Osteocyte (in vitro differentiated cells): ENCODE measurements at places on chromosomes 12 and 14. TPM values are rescaled to one million over a fixed set of nuclear protein-coding genes. Genes with fewer than 3 reads are reported as not detected.
A peak's percentile ranks its signal among the peaks of the same experiment; 100 is the strongest.

DNA sequence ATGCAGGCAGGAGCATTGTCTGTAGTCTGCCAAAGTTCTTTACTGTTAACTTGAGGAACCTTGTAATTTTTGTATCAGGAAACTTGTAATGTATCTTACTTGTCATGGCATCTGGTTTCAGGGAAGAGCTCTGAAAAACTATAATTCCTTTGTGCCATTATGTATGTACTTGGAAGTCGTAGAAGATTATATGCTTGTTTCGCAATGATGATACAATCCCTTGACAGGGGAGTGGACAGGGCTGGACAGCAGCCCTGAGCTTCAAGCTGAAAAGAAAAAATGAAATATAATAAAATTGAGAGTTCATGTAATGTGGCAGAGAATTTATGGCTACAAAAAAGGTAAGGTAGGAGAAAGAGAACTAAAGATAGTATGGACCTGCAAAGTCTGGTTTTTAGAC lies 7.4 kb upstream of the DLGAP5 start:
- DNase-seq = no peak

DNA sequence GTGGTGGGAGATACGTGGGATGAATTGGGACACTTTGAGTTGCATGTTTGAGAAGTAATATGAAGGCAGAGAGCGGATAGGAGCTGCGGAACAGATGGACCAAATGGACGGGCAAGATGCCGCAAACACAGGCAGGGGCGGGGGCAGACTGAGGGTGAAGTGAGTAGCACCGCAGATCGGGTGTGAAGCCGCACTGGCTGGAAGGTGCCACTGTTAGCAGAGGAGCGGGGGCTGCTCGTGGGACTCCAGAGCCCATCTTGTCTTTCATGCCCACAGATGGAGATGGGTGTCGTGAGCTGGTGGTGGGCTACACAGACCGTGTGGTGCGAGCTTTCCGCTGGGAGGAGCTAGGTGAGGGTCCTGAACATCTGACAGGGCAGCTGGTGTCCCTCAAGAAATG lies 7.3 kb downstream of the ITFG2 start:
- no peak for DNase-seq

DNA sequence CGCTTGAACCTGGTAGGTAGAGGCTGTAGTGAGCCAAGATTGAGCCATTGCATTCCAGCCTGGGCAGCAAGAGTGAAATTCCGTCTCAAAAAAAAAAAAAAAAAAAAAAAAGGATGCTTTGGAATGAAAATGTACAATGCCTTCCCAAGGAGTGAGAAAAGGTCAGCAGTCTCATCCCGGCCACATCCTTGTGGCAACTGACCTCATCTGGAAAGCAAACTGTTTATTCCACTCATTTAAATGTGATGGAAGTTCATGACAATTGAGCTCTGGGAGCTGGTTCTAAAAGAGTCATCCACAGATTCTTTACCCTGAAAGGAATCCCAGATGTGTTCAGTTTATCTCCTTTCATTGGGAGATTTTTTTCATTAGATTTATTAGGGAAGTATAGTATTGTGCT lies 19.4 kb upstream of the LIMA1 start:
- peak; percentile 4 for DNase-seq

GRCh38 chr14:68950111-68950510 lies 29.0 kb downstream of the ACTN1 start:
- no peak for DNase-seq

DNA sequence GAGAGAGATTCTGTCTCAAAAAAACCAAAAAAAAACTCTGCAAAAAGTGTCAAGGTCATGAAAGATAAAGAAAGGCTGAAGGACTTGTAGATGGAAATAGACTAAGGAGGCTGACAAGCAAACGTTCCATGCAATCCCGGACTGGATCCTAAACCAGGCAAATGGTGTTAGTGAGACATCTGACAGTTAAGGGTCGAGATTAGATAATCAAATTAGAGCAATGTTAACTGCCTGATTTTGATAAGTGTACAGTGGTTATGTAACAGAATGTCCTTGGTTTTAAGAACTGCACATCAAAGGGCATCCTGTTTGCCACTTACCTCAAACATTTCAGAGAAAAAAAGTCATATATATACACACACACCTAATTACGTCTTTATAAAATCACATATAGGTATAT lies 3.5 kb upstream of the RAN start:
- DNase-seq = no peak

DNA sequence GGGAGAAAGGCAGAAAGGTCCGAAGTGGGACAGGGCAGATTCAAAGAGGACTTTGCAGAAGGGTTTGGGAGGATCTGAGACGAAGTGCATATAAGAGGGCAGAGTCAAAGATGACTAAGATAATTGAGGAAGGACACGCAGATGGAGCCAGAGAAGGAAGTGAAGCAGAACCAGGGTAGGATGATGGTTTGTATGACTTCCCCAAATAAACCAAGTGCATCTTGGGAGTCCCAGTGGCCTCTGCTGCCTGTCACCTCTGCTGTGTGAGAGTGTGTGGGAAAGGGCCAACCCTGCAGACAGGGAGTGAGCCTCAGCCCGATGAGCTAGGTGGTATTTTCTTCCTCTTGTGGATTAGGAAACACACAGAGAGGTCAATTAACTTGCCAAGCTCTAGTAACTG lies 36.8 kb downstream of the FLVCR2 start:
- no peak for DNase-seq

DNA sequence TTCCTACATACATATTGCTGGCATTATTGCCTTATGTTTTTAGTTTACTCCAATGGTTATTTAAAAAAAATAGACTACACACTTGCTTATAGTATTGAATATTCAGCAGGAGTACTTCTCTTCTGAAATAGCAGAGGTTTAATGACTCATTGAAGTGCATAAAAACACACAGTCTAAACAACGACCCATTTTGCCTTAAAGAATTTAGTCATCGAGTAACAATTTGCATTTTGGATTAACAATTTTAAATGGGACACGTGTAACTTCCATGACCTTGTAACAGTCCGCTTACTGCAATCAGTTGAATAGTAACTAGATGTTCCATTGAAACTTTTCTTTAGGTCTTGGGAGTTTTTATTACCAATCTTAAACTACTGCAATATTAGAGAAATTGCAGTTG lies 9.0 kb downstream of the TRHDE start:
- DNase-seq = no peak

DNA sequence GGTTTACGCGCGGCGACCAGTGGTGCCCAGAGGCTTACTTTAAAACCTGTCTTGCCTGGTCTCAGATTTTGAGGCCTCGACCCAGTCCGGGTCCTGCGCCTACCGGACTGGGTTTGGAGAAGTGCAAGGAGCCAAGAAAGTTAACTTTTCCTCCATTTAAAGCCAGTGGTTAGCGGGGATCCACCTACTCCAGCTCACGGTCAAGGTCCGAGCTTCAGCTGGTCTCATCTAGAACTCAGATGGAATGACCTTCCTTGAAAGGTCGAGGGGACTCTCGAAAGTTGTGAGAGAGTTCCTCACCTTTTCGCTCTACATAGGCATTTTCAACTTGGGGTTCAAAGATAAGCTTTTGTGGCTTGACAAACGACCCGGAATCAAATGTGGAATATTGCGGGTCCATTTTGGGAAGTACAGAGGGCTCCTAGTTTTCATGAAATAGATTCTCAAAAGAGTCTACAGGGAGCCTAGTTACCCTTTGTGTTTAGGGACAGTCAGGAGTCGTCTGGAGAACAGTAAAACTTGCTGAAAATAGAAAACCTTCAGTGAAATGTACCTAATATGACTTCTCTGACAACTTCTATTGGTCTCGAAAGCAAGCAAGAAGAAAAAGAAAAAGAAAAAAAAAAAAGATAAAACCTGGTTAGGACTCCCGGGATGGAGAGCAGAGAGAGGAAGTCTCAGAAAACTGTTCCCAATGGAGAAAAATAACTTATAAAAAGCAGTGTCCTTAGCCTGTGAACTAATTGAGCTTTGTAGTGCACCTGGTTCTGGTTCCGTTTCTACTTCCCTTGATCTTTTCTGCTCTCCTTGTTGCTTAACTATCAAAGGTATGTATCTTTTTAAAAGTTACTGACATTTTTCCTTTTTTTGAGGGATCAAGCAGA lies 1.4 kb downstream of the KCNMB4 start:
- no peak for DNase-seq

DNA sequence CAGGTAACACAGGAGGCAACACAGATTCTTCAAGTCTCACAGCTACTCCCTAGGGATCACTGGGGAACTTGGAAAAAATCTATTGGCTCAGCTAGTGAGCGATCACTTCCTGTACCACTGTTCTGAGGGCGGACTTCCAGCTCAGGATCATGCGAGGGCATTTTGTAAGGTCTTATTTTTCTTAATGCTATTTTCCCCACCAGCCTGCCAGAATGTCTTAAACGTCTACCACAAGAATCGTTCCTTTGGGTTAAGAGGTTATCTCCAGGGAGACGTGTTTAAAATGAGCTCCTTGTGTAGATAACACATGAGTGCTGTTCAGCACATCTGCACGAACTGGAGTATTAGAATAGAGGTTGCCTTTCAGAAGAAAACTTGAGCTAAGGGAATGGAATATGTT lies 162.6 kb downstream of the ETNK1 start:
- no peak for DNase-seq

DNA sequence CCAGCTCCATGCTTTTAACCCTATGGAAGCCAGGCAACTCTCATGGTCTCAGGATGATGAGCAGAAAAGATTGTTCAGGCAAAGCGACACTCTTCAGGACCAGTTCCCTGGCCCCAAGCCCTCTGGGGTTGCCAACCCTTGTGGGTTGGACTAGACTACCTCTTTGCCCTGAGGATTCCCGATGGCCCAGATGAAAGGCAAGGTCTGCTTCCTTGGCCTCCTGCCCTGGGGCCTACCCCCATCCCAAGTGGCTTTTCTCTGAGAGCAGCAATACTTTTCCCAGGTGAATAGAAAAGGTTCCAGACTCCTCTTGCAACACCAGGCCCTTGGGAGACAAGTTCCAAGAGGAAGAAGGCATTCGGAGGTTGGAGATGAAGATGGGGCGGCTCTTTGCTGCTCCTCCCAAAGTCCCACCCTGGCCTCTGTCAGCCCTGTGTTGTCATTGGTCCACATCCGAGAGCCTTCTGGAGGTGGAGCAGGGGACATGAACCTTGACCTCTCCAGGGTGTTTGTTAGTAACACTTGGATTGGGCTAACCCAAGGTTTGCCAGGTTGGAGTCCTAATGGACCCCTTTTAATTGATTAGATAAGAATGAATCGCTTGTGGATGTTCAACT lies 131.1 kb downstream of the GCH1 start:
- DNase-seq = no peak

DNA sequence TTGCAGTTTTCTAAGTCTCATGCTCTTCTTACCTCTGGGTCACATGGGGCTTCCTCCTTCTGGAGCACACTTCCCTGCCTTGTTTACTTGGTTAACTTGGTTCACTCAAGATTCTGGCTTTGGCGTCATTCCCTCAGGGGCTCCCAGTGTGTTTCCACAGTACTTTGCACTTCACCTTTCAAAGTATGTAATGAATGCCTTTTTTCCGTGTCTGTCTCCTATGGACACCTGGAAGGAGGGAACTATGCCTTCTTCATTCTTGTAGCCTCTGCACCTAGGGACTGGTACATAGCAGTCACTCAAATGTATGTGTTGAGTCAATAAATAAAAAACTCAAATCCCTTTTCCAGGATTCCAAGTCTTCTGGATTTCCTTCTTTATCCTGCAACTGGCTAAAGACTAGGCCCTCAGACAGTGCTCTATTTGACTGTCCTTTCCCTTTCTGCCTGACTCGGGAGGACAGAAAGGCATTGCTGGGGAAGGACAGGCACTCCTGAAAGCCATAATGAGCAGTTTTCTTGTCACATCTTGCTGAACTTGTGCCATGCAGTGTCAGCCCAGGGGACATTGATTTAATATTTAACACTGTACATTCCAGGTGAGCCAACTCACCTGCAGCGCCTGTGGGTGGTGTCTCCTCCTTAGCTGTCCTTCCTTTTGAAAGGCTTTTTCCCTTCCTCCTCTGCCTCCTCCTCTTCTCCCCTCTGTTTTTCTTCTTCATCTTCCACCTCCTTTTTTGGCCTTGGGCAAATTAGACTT lies 12.8 kb downstream of the MYRFL start:
- no peak for DNase-seq

Gene ACIN1
- 219 and 241 TPM in 2 replicates for total RNA-seq

Gene CAND1
- total RNA-seq = 167 and 194 TPM in 2 replicates

Gene E2F7
- total RNA-seq = 2.6 and 3.0 TPM in 2 replicates

Gene ABCC9
- 0.46 and 0.89 TPM in 2 replicates for total RNA-seq
